ENCODE measurements at places on chromosomes 4 and X.

GRCh38 chr4:155693015-155693663 lies 26.5 kb downstream of the GUCY1A1 start:
- no peak for DNase-seq

GRCh38 chr4:33160126-33160525 lies 2440.0 kb downstream of the PCDH7 start:
- DNase-seq: no peak

GRCh38 chr4:183659872-183660242 lies 764 bp downstream of the TRAPPC11 start:
- no peak for DNase-seq

- no peak for DNase-seq
Observed at GRCh38 chr4:124304941-124305340, 407.6 kb downstream of the ANKRD50 start.

GRCh38 chr4:41362621-41363383 lies 106.1 kb downstream of the UCHL1 start:
- DNase-seq: no peak

- DNase-seq: no peak
Observed at GRCh38 chrX:151722241-151722846, 6.5 kb downstream of the FATE1 start.

DNA sequence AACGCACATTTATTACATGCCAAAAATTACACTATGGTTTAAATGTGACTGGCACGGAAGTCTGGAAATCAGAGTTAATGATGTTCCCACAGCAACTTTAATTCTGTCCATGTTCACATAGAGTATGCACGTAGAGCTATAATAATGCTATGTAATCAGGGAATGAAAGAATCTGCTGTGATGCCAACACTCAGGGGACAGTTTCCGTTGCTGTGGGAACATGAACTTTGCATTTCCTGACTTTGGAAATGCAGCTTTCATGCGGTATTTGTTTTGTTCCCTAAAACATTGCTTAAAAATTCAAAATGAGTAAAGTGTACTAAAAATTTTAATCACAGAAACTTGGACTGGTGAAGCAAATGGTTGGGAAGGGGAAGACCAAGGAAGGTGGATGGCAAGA lies 65.7 kb downstream of the MAGEA1 start:
- no peak for DNase-seq

DNA sequence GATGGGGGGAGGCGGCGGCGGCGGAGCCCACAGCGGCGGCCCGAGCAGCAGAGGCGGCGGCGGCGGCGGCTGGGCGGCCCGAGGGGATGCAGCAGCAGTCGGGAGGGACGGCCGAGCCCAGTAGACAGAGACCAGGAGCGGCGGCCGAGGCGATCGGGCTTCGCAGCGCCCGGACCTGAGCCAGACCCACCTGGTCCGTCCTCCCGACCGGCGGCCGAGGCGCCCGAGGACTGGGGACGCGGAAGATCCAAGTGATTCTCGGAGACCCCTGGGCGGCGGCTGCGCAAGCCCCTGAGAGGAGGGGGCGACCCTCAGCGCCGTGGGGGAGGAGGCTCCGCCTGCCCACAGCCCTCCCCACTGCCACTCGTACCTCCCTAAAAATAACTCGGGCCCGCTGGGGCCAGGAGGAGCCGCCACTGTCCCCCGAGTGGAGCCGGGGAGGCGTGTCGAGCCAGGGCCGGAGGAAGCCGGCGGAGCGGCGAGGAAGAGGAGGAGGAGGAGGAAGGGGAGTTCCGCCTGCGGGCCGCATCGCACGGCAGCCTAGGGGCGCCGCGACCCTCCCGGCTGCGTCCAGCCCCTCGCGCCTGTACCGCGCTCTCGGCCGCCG lies 608 bp downstream of the RAPGEF2 start:
- no peak for DNase-seq

- DNase-seq: no peak
Observed at GRCh38 chr4:143668930-143669552, 31.4 kb downstream of the FREM3 start.

GRCh38 chrX:74085642-74086236 lies 218.2 kb upstream of the ZCCHC13 start:
- no peak for DNase-seq

DNA sequence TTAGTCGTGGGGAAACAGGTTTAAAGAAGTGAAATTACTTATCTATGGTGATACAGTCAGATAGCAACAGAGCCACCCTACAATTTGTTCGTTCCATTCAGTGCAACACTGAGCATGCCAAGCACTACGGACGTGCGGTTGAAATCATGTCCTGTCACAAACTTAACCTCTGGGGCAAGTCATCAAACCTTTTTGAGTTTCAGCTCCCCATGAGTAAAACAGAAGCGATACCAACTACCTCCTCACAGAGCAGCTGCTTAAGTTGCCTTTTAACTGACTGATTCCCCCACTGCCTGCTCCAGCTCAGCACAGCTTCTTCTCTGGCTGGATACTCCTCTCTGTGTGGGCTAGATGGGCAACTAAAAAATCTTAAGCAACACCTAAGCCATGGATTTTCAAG lies 36.0 kb downstream of the LHFPL1 start:
- DNase-seq: no peak

- DNase-seq: no peak
Observed at GRCh38 chr4:77845400-77845799, 17.2 kb upstream of the MRPL1 start.

- no peak for DNase-seq
Observed at GRCh38 chrX:120426599-120426998, 42.5 kb downstream of the LAMP2 start.

GRCh38 chrX:85326234-85327059 lies 53.0 kb downstream of the POF1B start:
- DNase-seq: no peak

GRCh38 chr4:99821918-99822503 lies 5.4 kb downstream of the DAPP1 start:
- DNase-seq: no peak

GRCh38 chr4:140070973-140071372 lies 83.0 kb downstream of the MAML3 start:
- DNase-seq: no peak

GRCh38 chrX:123731987-123732669 lies 724 bp downstream of the THOC2 start:
- no peak for DNase-seq

DNA sequence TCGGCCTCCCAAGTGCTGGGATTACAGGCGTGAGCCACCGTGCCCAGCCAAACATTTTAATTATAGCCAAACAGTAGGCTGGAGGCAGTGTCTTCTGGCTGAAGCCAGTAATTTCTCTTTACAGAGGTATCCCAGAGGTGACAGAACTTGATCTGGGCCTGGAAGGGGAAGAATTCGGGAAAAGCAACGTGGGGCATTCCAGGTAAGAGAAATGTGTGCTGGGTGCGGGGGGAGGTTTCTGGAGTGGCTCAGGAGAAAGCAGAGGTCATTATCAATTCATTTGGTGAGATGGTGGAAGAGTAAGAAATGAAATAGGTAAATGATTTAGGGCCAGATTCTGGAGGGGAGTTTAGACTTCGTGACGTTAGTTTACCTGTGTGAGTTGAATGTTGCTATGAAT lies 2.4 kb downstream of the PRIMPOL start:
- no peak for DNase-seq

DNA sequence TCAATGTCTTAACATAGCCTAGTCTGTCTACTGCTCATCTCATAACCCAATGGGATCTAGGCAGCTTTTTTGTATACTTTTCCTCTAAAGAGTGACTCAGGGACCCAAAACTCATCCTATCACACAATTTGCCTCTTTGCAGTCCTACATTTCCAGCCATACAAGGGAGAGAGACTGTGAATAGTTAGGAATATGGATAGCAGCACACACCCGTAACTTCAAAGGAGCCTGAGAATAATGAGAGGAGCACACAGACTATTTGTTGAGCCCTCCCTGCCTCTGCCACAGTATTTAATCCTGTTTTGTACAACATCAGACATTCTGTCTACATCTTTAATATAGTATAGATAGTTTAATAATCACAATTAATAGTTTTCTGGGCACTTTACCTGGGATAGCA lies 83.2 kb downstream of the AREG start:
- no peak for DNase-seq

DNA sequence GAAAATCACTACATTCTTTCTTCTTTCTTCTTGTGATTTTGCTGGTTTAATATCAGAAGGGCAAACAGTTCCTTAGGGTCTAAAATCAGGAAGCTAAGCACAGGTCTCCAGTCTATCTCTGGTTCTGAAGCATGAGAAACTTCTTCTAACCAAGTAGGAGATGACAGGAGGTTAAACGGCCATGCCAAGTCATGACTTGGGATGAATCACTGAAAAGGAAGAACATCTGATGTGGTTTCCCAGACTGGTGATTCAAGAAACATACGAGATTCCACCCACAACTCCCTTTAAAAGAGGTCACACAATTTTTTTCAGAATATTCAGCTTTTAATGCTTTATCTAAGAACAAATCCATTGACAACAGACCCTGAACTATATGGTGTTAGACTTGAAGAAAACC lies 684.0 kb upstream of the PRKX start:
- DNase-seq: no peak

DNA sequence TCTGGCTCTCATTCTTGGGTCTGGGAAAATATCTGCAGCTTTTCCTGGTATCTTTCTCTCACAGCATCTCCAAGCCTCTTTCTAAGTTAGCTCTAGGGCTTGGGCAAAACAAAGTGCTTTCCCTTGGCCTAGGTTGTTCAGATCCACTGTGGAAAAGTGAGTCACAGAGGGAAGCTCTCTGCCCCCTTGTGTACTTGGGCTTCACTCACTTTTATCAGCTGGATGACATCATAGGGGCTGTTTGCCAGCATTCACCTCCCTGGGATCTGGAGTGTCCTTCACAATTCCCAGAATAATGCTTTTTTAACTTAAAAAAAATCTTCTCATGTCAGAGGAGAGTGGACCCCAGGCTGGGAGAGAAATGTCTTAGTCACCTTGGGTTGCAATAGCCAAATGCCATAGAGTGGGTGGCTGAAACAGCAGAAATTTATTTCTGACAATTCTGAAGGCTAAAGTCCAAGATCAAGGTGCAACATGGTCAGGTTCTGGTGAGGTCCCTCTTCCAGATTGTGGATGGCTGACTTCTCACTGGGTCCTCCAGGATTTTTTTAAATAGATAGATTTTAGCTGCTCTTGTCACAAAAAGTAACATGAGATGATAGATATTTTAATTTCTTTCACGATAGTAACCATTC lies 247.8 kb downstream of the SH2D1A start:
- DNase-seq: no peak

GRCh38 chrX:39771089-39771488 lies 326.7 kb downstream of the BCOR start:
- no peak for DNase-seq

DNA sequence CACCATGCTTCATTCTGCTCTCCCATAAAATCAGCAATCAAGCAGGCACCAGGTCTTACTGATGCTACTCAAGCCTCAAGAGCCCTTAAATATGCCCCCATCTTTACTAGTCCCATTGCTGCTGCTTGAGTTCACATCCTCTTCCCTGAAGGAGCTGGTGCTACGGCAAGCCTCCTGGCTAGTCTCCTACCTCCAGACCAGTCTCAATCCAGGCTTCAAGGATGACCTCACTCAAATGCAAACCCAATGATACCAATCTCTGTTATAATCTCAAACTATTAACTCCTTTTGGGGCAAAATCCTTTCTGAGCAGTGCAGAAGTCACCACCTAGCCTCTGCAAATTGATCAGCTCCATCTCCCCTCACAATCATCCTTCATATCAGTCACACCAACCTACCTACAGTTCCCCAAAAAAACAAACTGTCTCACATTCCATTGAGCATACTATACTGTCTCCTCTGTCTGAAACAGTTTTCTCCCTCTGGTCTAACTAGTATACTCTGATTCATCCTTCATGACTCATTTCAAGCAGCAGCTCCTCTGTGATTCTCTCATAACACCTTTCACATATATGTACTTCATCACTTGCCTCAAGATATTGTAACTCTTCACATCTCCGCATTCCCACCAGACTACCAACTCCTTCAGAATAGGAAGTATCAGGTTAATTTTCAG lies 30.0 kb downstream of the PAPSS1 start:
- no peak for DNase-seq

DNA sequence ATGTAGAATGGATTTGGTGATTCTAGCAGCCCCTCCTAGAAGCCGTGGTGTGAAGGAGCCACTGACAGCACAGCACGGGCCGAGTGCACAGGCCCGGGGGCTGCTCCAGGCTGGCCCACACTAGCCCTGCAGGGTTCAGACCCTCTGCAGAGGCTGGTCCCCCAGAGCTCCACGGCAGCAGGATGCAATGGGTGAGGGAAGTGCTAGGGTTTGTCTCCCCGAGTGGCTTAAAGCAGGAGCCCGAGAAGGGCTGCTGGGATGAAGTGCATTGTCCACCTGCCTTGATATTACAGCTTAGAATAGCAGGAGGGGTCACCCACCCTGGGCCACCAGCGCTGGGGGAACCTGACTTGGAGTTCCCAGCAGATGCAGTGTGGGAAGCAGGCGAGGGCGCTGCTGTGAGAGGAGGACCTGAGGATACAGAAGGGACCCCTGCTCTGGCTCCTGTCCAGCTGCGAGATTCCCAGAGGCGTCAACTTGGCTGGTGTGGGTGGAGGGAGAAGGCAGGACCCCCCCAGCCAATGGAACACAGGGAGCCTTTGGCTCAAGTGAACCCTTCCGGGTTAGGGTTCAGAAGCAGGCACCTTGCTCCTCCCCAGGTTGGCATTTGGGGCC lies 30.0 kb downstream of the WDR1 start:
- DNase-seq: no peak

DNA sequence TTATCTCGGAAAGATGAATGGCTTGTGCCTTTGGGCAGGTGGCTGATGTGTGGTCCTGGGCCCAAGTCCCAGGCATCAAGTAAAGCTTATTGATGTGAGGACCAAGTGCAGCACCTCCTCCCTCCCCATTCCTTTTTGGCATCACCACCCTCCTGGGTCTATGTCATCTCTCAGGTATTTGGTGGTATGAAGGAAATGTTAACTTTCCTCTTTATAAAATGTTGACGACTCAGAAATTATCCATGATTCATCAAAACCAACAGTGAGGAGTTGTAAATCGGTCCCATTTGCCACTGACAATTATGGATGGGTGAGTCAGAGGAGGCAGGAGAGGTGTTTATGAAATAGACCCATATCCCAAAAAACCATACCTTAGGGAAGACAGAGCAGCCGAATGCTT lies 229.4 kb upstream of the GATB start:
- DNase-seq: no peak

DNA sequence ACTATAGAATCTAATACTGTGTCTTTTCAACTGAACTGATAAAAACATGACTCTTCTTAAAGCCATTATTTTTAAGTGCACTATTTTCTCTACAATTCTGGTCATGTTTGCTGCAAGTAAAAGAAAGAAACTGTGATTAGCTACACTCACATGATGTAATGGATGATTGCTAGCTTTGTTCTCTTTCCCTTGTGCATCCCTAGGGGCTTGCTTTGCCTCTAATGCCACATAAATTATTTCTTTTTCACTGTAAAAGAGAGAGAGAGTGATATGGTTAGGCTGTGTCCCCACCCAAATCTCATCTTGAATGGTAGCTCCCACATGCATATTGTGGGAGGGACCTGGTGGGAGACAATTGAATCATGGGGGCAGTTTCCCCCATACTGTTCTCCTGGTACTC lies 630.2 kb upstream of the NR3C2 start:
- DNase-seq: no peak

- no peak for DNase-seq
Observed at GRCh38 chr4:1227816-1228215, 21.1 kb downstream of the CTBP1 start.

- DNase-seq: no peak
Observed at GRCh38 chrX:39813631-39814277, 284.0 kb downstream of the BCOR start.
